Right ventricle myocardium superior (tissue), 1 donor: ENCODE measurements at places on chromosomes 4 and X. TPM values are rescaled to one million over a fixed set of nuclear protein-coding genes. Genes with fewer than 3 reads are reported as not detected.

Gene FRMPD3
- 0.05 TPM for total RNA-seq

Gene KIF4A
- total RNA-seq, result 0.19 TPM

Gene RBMX
- 78.3 TPM for total RNA-seq

Gene TMPRSS11A
- total RNA-seq, result not detected

Gene EVC2
- total RNA-seq, result 1.6 TPM

Gene SLC2A9
- 8.8 TPM for total RNA-seq

DNA sequence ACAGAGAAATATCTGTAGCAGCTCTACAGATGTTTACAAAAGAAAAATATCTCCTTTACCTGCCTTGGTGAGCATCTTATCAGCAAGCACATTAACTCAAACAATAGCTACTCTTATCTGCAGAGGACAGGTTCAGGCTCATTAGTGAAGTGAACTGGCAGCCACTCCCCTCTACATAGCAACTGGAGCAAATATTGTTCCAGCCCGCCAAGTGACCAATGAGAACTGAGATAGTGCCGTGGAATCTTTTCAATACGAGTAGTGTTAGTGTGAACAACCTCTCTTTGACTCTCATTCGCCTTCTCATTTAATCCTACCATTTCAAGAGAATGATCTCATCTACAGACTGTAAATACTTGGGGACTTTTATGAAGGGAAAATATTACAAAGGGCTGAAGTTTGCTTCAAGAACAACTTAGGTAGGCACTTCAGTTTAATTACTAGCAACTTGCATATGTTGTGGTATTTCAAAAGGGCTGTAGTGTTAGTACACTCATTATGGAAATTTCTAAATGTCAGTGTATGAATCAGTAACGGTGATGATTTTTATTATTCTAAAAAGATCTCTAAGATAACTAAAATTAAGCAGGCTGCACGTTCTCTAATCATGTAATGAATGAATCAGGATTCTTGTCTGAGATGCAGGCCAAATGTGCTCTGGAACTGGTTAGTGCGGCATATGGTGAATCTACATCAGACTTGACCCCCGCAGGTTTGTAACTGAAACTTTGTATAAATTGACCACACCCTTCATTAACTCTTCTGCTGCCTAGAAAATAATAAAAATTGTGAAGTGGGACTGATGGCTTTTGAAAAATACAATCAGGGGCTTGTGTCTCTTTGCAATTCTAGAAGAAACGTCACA, 72.4 kb downstream of the PALLD start:
- DNase-seq, result no peak

DNA sequence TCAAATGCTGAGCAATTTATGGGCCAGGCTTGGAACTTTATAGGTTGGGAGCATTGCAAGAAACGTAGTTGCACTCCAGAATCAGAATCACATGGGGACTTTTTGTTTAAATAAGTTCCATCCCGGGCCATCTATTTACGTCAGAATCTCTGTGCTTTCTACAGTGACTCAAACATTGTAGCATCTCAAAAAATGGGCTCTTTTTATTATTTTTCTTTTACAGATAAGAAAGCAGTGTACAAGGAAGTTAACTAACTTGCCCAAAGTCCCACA, 10.2 kb downstream of the CC2D2A start:
- DNase-seq, result no peak

DNA sequence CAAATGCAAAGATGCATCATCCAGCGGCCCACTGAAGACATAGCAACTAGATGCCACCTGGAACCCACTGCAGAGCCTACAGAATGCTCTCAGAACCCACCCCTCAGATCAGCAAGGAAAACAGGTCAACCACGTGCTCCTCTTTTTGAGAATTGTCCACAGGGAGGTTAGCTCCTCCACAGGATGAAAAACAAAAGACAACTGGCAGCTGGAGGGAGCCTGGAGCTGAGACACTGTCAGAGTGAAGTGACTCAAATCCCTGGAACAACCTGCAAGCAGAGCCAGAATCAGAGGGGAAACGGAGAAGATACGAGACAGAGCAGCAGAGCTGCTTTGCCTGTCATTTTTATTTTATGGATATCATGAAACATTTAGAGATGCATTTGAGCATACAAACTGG, 277.6 kb downstream of the GASK1B start:
- DNase-seq, result no peak

- no peak for DNase-seq
These were observed 64.0 kb upstream of the WDR1 start for GRCh38 chr4:10180603-10180926.

GRCh38 chrX:74249963-74250362, 54.0 kb upstream of the ZCCHC13 start:
- no peak for DNase-seq

GRCh38 chr4:96347582-96347981, 507.7 kb downstream of the PDHA2 start:
- DNase-seq, result no peak

DNA sequence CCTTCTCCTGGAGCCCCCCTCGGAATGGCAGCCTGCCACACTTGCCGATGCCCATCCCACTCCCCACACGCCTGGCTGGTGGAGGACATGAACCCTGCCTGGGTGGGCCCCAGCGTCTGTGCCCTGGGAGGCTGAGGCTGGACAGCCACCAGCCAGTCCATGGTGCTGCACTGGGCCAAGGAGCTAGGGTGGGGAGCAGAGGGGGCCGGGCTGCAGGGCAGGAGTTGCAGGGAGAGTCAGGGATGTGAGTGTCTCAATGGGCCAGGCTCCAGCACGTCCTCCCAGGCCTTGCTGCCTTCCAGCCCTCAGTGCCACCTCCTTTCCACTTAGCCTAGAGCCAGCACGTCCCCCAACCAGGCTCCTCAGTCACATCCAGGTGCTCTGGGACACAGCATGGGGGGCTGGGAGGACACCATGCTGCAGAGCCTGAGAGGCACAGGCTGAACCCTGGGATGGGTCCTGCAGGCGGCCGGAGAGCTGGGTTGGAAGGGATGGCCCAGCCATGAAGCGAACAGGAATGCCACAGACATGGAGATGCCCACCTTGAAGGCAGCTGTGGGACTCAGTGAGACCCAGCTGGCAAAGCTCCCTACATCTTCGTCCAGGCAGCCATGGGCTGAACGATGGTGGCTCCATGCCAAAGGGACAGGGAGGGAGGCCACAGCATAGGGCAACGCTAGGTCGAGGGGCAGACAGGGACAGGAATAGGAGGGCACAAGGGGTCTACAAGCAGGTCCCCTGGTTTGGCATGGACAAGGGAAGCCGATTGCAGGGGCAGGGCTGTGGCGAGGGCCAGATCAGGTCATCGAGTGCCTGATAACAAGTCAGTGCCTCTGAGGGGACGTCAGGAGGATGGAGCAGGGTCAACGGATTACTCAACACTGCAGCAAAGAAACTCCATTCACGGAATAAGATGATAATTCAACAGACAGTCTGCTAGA, 30.1 kb upstream of the MXD4 start:
- DNase-seq, result peak; percentile 36

DNA sequence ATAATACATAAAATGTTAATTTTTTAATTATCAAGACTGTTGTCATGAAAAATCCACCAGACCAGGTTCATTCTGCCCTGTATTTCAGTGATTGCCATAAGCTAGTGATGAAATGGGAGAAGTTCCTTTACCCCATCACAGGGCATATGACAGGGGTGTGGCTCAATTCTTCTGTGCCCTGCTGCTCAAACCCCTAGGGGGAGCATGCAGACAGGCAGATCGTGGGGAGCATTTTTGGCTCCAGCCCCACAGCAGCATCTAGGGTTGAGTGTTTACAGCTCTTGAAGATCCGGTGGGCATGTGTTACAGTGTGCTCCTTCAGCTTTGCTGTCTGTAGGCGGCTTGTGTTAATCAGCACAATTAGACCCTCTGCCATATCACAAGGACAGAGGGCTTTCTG, 700.7 kb downstream of the PCDH18 start:
- no peak for DNase-seq

- no peak for DNase-seq
These were observed 326.9 kb downstream of the FAT4 start for GRCh38 chr4:125641611-125642010.

DNA sequence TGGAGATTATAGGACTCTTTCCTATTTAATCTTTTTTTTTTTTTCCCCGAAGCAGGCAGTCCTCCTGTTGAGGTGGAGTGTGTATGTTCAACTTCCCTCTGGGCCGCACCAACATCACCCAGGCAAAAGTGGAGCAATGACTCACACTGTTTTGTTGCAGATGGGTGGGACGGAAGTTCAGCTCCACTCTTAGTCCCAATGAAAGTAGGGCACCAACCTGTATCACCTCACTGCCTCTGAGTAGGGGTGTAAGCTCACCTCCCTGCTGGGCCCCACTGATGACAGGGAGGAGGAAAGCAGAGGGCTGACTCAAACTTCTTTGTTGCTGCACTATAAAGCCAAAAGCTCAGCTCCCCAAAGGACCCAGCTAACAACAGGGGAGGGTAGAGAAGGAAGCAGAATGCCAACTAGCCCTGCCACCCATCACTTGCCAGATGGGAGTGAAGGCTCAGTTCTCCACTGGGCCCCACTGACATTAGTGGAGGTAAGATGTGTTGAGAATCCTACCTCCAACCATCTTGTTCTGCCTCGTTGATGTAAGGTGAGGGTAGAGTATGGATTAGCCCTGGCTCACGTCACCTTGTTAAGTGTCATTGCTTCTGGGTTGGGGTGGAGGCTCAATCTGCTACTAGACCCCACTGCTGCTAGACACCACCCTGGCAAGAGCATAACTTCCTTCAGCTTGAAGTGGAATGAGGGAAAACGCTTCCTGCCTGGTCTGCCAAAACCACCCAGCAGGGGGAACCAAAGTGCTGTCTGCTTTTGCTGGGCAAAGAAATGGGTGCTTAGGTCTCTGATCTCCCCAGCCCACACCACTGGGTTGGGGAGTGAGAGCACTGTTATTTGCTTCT, 14.1 kb downstream of the RPS6KA3 start:
- DNase-seq, result peak; percentile 66

DNA sequence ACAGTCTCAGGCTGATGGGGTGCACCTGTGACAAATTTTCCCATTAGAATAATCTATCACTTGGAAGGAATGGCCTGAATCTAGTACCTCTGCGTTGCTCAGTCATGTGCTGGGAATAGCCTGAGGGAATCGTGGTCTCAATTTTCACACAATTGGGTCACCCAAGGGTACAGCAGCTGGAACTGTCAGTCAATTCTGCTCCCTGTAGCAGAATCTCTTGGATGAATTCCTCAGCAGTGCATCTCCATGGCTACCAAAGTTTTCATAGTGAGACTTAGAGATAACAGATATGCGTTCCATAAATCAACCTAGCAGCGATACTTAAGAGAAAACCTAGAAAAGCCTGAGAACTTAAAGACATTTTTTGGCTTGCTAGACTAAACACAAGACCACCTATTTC, 288.7 kb upstream of the CTSO start:
- no peak for DNase-seq

- DNase-seq, result no peak
These were observed 1.7 kb upstream of the MTNR1A start for GRCh38 chr4:186557061-186557460.

GRCh38 chr4:76896614-76897535, 1.1 kb downstream of the SOWAHB start:
- peak; percentile 41 for DNase-seq

DNA sequence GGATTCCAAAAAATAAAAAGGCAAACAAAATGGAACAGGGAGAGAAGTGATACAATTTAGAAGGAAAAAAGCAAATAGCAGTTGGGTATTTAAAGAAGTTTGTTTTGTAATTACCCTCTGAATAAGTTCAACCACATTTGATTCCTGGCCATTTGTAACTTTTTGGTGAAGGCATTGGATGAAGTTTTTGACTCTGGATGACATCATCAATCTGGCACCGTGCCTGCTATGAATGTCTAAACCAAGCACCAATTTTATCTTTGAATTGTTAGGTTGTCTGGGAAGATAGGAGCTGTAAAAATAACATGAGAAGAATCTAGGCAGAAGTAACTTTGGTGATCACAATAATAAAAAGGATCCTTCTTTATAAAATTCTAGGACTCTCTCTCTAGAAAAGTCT, 29.5 kb downstream of the TMPRSS11A start:
- DNase-seq, result no peak

- no peak for DNase-seq
These were observed 5.7 kb downstream of the SLC6A8 start for GRCh38 chrX:153693216-153694086.

DNA sequence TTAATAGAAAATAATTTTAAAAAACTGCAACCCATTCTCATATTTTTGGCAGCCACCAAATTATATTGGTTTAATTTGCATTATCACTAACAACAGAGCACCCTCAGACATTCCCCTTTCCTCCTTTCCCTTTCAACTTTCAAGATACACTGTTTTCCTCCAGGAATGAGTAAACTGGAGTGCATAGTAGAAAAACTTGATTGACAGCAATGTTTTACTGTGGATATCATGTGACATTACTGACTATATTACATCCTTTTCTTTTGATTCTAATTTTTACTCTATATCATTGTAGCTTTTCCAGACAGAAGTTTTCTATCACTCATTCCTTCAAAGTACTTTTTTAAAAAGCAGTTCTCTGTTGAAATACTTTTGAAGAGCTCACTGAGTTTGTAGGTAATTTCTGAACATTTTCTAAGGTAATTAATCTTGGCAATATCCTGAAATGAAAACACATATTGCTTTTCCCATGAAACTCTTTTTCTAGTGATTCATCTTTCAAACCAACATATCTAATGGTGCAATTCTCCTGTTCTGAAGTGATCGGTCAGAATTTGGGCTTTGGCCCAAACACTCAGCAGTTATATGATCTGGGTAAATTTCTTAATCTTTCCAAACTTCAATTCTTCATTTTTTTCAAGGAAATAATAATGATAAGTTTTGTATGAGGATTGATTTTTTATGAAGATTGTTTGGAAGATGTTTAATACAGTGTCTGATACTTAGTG, 920.4 kb upstream of the EPHA5 start:
- no peak for DNase-seq

GRCh38 chr4:54942721-54943120, 182.7 kb downstream of the KDR start:
- no peak for DNase-seq

GRCh38 chr4:89752932-89753598, 83.9 kb downstream of the SNCA start:
- no peak for DNase-seq

DNA sequence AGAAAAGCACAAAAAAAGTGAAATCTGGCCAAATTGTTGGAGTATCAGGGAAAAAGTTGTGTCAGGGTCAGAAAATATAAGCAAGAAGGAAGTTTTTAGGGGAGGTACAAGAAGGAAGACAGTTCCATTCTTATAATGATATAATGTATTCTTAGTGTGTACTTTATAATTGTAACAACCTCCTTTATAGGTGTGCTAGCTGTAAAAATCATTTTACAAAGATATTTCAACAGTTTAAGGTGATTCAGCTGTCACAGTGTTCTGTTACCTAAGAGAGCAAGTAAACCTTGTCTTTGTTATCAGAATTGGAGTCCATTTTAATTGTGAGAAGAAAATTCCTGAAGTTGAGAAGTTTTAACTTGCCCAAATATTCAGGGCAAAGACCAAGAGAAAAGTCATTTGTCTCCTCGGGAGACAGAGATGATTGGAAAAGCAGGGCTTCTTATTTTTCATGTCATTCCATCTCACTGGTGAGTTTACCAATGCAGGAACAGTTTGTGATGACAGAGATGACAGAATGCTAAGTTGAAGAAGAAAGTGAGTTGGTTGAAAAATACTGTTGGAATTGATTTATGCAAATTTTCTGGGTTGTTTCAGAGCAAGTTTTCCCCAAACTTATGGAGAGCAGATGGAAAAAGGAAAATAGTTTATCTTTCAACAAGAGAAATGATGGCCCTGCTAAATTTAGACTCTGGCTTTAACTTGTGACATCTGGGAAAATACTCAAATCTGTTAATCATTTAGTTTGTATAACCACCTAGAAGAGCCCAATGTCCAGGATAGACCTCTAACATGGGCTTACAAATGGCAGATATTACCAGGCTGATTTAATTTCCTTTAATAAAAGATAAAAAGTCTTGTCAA, 14.8 kb downstream of the INTS6L start:
- no peak for DNase-seq

GRCh38 chr4:13355111-13355880, 128.8 kb downstream of the RAB28 start:
- DNase-seq, result no peak
